ENCODE measurements at places on chromosomes 11 and 22.
A peak's percentile ranks its signal among the peaks of the same experiment; 100 is the strongest.

DNA sequence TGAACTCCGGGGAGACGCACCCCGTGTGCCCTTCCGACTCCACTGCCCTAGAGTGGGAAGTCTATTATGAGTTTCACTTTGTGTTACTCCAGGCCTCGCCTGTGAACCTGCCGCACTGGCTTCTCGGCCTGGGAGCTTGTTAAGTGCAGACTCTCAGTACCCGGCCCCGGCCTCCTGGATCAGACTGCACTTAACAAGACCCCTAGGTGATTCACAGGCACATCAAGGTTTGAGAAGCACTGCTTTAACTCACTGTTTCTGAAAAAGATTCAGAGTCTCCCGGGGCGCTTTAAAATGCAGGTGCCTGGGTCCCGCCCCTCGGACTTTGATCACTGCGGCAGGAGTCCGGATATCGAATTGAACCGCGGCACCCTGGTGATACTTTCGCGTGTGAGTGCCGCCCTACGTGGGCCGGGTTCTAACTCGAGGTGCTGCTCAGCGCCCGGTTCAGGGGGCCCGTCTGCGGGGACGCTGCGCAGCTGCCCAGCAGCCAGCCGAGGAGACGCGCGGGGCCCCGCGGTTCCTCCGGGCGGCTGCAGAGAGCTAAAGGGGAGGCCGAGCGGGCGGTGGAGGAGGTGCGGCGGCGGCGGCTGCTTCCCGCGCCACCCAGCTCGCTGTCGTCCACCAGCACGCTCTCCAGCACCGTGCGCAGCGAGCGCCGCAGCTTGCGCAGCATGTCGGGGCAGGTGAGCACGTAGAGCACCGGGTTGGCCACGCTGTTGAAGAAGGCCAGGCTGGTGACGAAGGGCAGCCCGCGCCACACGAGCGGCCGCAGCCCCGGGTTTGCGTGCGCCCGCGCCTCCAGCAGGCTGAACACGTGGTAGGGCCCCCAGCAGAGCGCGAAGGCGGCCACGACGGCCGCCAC lies 3.4 kb downstream of the PTGDR2 start:
- DNase-seq = no peak

GRCh38 chr11:36273110-36273509 lies 16.1 kb downstream of the COMMD9 start:
- DNase-seq = no peak

DNA sequence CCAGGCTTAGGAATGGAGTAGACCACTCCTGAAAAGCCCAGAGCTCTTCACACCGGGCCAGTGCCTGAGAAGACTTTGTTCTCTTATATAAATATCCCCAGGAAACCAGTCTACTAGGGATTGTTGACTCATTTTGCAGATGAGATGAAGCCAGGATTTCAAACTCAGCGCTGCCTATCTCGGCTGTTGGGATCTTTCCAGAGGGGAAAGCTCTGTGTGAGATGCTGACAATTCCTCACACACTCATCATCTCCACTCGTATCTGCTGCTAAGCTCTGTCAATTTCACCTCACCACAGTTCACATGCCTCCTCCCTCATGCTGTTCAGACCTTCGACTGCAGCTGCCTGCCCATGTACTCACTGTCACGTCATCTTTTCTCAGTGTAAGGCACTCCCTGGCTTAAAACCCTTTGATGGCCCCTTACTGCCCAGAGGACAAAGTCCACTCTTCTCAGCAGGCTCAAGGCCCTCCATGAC lies 12.5 kb downstream of the USH1C start:
- no peak for DNase-seq

DNA sequence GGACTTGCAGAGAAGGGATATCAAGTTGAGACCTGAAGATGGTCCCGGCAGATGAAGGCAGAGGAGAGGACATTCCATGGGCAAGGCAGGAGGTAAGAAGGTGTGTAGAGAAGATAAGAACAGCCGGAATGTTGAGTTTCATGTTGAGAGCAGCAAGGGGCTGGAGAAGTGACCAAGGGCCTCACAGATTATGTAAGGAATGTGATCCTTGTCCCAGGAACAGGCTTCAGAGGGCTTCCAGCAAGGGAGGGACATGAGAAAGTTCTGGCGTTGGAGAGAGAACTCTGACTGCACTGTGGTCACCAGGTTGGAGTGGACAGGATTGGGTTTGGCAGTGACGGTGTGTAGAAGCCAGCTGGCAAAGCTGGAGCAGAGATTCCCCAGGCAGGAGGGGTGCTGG lies 27.6 kb upstream of the PPFIA1 start:
- DNase-seq = no peak

DNA sequence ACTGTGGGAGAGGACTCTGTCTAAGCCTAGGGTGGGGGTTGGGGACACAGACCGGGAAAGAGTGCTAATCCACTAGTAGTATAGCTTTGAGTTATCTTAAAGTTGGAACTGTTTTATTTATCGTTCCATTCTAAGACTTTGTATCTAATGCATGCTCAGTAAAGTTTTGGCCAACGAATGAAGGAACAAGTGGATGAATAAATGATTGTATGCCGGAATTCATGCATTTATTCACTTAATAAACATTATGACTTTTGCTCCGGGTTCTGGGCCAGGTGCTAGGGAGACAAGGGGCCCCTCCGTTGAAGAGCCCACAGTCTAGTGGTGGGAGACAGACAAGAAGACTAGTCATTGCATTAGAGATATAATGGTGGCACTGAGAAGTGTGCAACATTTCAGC lies 645 bp downstream of the RNF121 start:
- DNase-seq = no peak

DNA sequence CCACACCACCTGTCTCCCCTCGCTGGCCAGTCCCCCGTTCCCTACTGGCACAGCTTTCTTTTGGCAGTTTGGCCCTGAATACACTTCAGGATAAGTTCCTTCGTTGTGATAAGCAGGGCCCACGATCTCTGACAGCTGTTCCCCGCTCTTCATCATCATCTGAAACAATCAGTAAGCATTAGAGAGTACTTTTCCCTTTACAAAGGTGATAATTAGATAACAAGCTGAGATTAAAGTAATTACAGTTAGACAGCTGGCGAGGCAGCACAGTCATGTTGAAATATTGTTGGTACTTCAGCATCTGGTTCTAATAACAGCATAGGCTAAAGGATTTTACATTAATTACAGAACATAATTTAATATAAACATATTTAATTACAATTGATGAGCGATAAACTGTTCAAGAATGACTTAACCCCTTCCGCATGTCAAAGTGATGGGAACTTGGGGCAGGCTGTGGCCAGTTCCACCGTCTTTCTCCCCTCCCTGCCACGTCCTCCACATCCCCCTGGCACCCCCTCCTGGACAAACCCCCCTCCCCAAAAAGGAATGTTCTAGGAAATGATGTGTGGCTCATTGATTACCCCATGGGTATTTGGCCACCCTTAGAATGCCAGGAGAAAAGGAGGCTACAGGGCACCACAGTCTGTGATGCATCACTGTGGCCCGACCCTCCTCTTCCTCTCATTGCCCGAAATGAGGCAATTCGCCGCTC lies 134.9 kb downstream of the RCN1 start:
- DNase-seq = no peak

DNA sequence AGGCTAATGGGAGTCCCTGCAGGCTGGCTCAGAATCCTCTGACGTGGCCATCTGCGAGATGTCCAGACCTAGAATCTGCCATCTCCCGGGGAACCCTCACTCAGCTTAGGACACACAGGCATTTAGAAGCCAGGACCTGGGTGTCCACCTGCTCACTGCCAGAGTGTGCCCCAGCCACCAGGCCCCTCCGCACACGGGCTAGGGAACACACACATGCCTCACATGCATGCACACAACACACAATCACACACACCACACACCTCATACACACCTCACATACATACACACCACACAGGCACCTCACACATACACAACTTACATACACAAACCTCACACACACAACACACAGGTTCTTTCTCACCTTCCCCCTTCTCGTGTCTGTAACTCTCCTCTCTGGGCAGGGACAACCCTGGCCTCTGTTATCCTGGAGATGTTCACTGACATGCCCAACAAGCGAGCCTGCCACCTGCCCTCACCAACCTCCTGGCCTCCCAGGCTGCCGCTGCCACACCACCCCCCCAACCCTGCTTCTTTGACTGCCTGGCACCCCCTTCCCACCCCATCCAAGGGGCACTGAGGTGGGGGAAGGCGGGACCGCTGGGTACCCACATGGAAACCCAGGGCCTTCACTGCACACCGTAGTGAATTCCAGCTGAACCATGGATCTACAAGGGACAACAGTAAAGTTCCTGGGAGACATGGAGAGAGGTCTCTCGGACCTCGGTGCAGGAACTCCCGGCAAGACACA lies 38.1 kb downstream of the GNB1L start:
- no peak for DNase-seq

- no peak for DNase-seq
Observed at GRCh38 chr11:64316672-64317324, 561 bp downstream of the TRMT112 start.

DNA sequence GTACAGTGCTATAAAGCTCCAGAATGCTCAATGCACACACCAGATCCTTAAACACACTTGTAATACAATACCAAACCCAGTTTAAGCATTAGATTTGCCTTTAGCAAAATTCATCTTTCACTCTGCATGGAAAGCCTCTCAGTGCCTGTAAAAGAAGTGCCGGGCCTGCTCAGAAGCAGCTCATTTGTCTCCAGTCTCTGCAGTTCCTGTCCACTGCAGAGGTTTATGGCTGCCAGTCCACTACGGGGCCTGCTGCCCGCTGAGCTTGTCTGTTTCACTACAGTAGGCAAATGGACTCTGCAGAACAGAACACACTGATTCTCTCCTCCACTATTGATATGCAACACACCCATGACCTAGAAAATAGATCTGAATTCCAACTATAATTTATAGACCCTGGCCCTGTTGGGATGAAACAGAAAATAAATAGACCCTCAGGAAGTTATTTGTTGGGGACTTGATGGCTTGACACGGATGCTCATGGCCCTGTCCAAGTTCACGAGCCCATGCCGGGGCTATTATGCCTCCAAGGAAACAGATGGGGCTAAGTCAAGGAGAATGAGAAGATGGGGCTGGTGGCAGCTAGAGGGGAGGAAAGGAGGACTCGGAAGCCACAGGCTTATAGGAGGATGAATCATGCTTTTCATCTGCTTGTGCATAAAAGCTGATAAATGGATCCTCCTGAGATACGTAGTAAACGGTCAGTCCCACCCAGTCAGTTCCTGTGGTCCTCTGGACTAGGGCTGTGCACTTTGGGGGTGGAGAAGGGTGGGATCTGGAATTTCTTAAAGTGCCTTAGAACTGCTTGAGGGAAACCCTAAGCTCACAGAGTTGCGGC lies 416.8 kb upstream of the TENM4 start:
- no peak for DNase-seq

DNA sequence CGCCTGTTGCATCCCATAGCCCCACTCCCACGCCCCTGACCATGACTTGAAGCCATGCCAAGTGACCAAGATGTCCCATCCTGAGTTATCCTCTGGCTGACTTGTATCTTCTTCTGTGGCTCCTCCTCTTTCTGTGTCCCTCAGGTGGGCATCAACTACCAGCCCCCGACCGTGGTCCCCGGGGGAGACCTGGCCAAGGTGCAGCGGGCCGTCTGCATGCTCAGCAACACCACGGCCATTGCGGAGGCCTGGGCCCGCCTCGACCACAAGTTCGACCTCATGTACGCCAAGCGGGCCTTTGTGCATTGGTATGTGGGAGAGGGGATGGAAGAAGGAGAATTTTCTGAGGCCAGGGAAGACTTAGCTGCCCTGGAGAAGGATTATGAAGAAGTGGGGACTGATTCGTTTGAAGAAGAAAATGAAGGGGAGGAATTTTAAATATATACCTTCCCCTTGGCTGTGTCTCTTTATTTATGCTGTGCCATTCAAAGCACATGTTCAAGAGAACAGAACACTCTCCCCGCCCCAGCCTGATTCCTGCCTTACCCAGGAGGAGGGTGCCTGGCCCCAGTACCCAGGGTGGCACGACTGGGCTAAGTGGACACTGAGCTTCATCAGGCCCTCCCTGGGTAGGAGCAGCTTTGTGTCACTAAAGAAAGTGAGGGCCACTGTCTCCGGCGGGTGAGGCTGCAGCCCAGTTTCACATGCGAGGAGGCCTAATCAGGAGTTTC lies 19.1 kb upstream of the USP18 start:
- DNase-seq = no peak

GRCh38 chr11:15941206-15941770 lies 415.1 kb downstream of the SOX6 start:
- no peak for DNase-seq

DNA sequence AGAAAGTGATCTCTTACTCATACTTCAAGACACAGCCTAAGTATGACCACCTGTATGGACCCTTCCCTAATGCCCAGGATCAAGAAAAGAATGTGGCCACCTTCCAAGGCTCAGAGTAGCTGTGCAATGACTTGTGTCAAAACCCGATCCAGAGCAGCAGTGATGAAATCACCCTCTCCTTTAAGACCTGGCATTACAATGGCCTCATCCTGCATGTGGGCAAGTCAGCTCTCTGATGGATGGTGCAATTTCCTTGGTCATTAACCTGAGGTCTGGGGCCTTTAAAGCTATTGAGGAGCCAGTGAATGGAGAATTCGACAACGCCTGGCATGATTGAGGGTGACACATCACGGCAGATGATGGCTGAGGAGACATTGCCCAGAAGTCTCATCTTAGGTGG lies 9.1 kb upstream of the TUBA8 start:
- no peak for DNase-seq

- peak; percentile 55 for DNase-seq
Observed at GRCh38 chr11:68383976-68384501, 71.6 kb downstream of the LRP5 start.

DNA sequence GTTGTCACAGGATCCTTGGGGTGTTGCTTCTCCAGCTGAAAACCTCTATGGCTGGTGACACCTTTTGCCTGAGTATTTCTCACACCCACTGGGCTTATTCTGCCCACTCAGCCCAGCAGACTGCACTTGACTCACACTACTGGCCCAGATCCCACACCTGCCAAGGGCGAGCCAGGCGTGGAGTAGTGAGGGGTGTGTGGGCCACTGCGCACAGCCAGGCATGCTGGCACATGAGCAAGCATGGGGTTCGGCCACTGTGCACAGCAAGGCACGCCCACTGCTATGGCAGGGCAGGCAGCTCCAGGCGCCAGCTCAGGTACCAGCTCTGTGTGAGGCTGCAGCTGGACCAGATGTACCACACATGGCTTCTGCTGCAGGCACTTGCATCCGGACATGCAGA lies 116.5 kb upstream of the MTNR1B start:
- DNase-seq = no peak

DNA sequence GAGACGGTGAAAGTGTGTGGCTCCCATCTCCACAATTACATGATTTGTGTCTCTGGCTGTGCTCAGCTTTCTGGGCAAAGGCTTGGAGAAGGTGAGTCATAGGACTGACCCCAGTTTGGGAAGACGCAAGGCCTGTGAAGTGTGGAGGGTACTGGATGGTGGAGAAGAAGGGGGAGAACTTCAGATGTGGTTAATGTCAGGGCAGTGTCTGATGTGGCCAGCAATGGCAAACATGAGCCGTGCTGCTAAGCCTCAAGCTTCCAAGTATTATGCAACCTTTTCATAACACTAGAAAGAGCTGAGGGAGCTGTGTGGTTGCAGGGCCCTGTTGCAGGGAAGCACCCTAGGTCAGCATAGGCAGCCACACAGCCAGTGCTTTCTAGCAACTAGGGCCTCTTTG lies 110.9 kb downstream of the NTM start:
- no peak for DNase-seq

Measured in activated naive CD4-positive, alpha-beta T cell (primary cell).